NCI-H1417 treated with DMSO at 0.1 percent for 48 hours (cell line): ENCODE measurements at places on chromosomes 16 and 17.

GRCh38 chr17:78351449-78352006 is 8.3 kb downstream of the SOCS3 start:
- no peak for DNase-seq

- DNase-seq: no peak
These were observed 154.1 kb downstream of the STX8 start for GRCh38 chr17:9421525-9421924.

GRCh38 chr17:1979182-1979985 is 45.8 kb downstream of the RTN4RL1 start:
- no peak for DNase-seq

DNA sequence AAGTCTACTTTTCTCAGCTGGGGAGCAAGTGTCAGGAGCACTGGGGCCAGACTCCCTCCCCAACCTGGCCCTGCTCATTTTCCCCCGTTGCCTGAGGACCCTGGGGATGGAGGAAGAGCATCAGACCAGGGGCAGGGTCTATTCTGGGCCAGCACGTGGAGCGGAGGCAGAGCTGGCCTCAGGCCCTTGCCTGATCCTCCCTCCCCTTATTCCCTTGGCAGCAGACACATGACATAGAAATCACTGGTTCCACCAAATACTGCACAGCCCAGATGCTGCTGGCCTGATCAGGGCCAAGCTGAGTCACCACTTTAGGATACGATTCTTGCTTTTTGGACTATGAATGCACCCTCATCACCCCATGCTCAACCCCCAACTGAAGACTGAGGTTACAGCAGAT is 15.8 kb upstream of the AGRP start:
- DNase-seq: no peak

GRCh38 chr16:76955629-76956028 is 235.4 kb upstream of the MON1B start:
- no peak for DNase-seq

DNA sequence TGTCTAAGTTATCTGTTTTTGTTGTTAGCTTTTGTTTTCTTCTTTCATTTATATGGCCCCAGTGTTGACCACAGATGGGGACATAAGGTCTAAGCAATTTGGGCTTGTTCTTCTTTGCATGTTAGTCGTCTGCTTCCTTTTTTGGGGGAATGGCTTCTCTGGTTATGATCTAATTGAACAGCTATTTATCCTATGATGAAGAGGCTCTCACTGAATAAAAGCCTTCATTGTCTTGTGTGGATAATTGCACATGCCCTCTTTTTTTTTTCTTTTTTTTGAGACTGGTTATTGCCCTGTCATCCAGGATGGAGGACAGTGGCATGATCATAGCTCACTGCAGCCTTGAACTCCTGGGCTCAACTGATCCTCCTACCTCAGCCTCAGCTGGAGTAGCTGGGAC is 13.7 kb downstream of the SMARCE1 start:
- DNase-seq: no peak

GRCh38 chr17:50817838-50818237 is 17.5 kb upstream of the WFIKKN2 start:
- no peak for DNase-seq

DNA sequence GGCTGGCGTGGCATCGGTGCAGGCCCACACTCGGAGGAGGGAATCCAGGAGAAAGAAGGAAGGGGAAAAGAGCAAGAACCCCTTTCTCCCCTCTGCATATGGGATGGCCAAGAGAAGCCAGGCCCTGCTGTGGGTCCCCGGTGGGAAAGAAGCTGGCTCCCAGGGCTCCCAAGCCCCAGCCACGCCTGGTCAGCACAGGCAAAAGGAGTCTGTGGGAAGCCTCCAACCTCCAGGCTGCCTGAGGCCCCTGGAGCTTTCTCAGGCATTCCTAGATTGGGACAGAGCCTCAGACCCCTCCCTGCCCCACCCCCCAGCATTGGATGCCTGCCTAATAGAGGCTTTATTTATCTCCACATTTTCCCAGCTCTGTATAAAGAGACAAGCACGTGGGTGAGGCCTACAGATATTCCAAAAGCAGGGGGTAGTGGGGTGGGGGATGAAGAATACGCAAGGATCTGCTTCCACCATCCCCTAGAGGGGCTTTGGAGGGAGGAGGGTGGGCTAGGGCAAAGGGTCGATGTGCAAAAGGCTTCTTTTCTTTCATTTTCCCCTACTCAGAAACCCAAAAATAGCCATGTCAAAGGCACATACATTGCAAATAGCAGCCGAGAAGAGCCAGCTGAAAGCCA is 56.4 kb downstream of the MPRIP start:
- no peak for DNase-seq

- DNase-seq: no peak
These were observed 111.1 kb downstream of the OR1D5 start for GRCh38 chr17:2952174-2952845.

- no peak for DNase-seq
These were observed 94.2 kb downstream of the DNAH3 start for GRCh38 chr16:21056396-21056795.

DNA sequence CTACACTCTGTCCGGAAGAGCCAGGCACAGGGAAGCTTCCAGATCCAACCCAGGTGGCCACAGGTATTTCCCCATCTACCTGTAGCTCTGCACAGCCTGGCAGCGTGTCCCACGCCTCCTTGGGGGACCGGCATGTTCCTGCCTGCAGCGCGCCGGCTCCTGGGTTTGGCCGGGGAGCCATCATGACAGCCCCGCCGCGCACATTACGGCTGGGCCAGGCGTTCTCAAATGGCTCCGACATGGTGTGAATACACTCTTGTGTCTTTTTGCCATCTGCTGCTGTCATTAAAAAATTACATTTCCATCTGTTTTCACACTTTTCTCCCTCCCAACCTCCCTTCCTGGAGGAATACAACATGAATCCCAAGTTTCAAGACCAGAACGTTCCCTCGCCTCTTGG is 8.0 kb upstream of the GINS2 start:
- DNase-seq: no peak

DNA sequence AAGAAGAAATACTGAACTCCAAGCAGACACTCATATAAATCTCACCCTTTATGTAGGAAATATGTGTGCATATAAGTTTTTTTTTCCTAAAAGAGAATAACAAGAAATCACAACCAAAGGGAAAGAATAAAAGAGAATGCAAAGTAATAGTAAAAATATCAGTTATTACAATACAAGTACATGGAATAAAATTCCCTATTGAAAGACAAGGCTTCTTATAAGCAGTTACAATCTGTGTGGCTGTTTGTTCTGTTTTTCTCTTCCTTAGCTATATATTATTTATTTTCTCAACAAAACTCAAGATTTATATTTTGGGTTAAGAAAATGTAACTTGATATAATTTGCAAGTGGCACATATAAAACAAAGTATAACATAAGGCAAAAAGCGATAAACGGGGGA is 41.7 kb downstream of the SLC5A11 start:
- no peak for DNase-seq

DNA sequence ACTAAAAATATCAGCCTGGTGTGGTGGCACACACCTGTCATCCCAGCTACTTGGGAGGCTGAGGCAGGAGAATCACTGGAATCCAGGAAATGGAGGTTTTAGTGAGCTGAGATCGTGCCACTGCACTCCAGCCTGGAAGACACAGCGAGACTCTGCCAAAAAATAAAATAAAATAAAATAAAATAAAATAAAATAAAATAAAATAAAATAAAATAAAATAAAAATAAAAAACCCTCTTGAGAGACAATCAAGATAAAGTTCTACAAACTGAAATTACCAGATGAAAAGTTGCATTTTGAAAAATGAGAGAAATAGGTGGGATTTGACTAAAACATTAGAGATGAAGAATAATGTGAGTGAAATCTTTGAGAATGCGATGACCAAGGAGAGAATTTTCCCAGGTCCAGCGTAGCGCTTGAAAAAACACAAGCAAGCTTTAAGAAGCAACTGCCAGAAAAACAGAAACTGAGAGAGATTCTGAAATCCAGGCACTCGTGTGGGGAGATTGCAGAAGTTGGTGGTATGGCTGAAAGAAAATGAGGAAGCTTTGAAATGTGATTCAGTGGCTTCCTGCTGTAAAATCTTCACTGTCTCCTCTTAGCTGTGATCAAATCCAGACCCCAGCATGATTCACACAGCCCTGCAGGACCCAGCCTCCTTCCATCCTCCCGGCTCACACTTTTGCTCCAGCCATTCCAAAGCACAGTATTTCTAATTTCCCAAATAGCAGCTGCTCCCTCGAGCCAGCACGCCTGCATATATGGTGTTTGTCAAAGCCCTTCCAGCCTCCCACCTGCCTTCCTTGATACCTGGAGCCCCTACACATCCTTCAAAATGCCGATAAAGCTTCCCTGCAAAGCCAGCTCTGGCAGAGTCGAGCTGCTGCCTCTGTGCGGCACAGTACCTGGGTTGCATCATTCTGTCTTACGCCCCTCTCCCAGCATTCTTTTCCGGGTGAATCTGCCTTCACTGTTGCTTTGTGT is 8.2 kb upstream of the CD300E start:
- DNase-seq: no peak

- DNase-seq: no peak
These were observed 149.0 kb downstream of the MRM1 start for GRCh38 chr17:36750316-36750885.

- no peak for DNase-seq
These were observed 10.3 kb upstream of the MRPL58 start for GRCh38 chr17:75001915-75002843.

GRCh38 chr17:56457501-56457900 is 136.0 kb upstream of the NOG start:
- no peak for DNase-seq

DNA sequence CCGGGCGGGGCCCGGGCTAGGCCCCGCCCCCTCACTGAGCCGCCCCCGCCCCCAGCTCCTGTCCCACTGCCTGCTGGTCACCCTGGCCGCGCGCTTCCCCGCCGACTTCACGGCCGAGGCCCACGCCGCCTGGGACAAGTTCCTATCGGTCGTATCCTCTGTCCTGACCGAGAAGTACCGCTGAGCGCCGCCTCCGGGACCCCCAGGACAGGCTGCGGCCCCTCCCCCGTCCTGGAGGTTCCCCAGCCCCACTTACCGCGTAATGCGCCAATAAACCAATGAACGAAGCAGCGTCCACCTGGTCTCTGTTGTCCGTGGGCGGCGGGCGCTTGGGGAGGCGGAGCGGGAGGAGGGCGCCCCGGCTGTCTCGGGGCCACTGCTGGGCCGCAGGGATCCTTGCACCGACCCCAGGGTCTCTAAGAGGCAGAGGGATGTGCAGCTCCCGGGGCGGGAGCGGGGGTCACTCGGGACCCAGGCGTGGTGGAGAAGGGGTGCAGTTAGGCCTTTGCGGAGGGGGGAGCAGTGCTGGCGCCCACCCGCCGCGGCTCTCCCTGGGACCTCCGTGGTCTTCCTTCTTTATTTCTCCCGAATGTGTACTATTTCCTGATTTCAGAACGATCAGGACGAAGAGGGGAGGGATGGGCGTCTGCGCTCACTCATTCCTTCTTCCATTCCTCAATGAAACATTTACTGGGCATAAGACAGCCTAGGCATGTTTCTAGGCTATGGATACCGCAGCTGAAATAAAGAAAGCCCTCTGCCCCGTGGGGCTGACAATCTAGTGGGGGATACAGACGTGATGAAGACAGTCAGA is 2.0 kb downstream of the HBZ start:
- no peak for DNase-seq

- DNase-seq: no peak
These were observed 358.0 kb downstream of the C16orf95 start for GRCh38 chr16:86959091-86959651.

DNA sequence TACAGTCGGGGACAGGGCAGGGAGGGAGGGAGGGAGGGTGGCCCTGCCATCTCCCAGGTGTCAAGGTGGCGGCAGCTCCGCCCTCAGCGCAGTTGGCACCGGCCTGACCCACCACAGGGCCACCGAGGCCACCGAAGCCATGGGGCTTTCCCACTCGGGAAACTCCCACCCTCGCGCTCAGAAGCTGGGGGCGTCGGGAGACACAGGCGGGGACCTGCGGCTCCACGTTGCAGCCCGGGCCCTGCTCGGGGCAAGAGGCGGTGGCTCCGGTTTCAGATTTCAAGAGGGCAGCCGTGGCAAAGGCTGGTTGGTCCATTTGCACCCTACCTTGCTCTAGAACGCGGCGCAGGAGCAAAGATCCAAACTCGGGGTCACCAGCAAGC is 544 bp downstream of the CYB561 start:
- DNase-seq: no peak

DNA sequence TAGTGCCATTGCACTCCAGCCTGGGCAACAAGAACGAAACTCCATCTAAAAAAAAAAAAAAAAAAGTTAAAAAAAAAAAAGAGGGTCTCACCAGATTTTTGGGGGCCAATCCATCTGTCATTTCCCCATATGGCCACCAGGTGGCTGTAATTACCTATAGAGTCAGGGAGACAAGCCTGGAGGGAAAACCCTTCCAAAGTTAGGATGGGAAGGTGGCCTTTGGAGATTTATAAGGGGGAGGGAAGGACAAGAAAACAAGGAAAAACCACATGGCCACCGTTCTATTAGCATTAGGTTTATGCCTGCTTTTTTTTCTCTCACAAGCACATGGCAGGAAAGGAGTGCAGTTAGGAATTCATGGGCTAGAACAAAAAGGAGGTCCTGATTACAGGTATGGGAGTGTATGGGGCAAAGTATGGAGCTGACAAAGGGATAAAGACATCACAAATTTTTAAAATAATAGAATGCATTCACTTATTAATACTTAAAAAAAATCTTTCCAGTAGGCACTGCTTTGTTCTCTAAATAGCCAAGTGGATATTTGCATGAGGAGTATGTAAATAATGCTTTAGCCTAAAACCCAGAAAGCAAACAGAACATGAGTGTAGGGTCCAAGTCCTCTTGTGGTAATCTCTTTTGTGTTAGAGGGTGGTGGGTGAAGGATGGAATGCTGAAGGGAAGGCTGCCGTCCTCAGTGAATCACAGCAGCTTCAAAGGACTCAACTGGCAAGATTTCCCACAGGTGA is 5.1 kb downstream of the CYB5D1 start:
- DNase-seq: no peak

DNA sequence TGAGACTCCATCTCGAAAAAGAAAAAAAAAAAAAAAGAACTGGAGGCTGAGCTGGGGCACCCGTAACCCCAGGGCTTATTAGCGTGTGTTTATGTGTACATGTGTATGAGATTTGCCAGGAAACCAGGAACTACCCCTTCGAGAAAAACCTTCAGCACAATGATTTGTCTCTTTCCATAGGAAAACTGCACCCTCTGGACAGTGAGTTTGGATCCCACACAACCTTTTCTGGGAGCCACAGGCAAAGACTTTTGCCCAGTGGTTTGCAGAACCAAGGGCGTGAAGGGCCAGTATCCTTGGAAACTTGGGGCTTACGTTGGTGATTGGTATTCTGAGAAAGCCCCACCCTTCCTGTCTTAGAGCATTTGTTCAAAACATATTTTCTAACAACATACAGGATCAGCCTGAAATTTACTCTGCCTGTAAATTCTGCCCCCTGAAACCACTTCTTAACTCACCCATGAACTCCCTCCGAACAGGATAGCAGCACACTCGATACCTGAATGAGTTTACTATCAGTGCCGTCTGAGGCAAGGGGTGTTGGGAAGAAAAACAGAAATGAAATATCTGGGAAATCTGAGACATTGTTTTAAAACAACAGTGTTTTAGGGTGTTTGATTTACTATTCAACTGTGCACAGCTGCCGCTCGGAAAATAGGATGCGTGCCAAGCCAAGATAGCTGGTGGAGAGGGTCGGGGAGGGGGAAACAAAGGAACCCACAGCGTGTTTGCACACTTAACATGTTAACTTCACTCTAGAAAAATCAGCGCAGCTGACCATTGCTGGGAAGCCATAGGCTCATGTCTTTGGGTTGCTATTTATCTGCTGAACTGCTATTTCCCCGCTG is 40.2 kb upstream of the MAF start:
- no peak for DNase-seq

- DNase-seq: no peak
These were observed 118.3 kb downstream of the PPM1E start for GRCh38 chr17:58873926-58874325.

GRCh38 chr17:50477976-50478375 is 684 bp upstream of the RSAD1 start:
- no peak for DNase-seq
